ENCODE measurements at places on chromosomes 5 and 9. TPM values are rescaled to one million over a fixed set of nuclear protein-coding genes. Genes with fewer than 3 reads are reported as not detected.
A peak's percentile ranks its signal among the peaks of the same experiment; 100 is the strongest.

DNA sequence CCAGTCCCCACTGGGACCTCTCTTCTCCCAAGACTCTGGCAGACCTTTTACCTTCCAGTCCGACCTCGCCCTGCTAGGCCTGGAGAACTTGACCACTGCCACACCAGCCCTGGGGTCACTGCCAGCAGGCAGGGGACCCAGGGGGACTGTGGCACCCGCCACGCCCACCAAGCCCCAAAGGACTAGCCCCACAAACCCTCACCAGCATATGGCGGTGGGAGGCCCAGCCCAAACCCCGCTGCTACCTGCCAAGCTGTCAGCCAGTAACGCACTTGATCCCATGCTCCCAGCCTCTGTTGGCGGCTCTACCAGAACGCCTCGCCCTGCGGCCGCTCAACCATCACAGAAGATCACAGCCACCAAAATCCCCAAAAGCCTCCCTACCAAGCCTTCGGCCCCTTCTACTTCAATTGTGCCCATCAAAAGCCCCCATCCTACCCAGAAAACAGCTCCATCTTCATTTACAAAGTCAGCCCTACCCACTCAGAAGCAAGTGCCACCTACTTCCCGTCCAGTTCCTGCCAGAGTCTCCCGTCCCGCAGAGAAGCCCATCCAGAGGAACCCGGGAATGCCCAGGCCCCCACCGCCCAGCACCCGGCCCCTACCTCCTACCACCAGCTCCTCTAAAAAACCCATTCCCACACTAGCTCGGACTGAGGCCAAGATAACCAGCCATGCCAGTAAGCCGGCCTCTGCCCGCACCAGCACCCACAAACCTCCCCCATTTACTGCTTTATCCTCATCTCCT is 13.1 kb downstream of the COL27A1 start:
- H3K36me3 ChIP-seq = peaks cover 8% of the 10 kb centered on the region
- H3K4me1 ChIP-seq = peaks cover 53% of the 10 kb centered on the region

The SPINK7 gene
- not detected for total RNA-seq

DNA sequence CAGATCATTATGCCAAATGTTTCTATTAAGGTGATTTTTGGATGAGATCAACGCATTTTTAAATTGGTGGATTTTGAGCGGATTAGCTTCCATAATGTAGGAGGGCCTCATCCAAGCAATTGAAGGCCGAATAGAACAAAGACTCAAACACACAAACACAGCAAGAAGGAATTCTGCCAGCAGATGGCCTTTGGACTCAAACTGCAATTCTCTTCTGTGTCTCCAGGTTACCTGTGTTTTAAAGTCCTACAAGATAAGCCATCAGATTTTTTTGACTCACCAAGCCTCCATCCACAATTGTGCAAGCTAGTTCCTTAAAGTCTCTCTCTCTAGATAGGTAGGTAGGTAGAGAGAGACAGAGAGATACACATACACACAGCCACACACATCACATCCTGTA is 25.5 kb downstream of the CDH6 start:
- H3K27me3 ChIP-seq = peaks cover 6% of the 10 kb centered on the region
- no peaks in the 10 kb centered on the region for H3K4me1 ChIP-seq
- H3K36me3 ChIP-seq = no peaks in the 10 kb centered on the region
- H3K4me3 ChIP-seq = no peak overlapping the region

DNA sequence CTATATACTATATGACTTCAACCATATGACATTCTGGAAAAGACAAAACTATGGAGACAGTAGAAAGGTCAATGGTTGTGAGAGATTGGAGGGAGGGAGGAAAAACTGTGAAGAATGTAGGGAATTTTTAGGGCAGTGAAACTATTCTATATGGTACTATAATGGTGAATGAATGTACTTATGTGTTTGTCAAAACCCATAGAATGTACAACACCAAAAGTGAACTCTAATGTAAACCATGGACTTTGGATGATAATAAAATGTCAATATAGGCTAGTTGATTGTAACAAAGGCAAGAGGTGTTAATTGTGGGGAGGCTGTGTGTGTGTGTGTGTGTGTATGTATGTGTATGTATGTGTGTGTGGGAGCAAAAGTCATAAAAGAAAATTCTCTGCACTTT is 10.8 kb upstream of the STOM start:
- H3K27ac ChIP-seq = no peak overlapping the region
- peaks cover 8% of the 10 kb centered on the region for H3K36me3 ChIP-seq
- H3K4me3 ChIP-seq = no peak overlapping the region
- peaks cover 6% of the 10 kb centered on the region for H3K4me1 ChIP-seq
- no peaks in the 10 kb centered on the region for H3K27me3 ChIP-seq

DNA sequence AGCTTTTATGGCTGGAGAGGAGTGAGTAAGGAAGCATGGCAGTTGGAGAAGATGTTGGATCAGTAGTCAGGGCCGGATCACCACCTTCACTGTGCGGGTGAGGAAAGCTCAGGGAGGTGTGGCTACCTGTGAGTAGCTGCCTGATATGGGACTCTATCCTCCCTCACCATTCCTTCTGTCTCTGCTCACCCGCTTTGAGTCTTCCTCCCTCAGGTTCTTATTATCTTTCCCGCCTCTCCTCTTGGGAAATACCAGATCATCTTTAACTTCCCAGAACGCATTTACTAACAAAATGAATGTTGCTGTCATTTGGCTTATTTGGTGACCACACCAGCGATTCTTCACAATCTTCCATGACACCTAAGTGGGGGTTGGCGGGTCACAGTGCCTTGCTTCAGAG is 140.7 kb upstream of the GPR151 start:
- DNase-seq = no peak
- H3K27ac ChIP-seq = no peak overlapping the region
- no peaks in the 10 kb centered on the region for H3K4me1 ChIP-seq
- H3K27me3 ChIP-seq = peaks cover 5% of the 10 kb centered on the region

DNA sequence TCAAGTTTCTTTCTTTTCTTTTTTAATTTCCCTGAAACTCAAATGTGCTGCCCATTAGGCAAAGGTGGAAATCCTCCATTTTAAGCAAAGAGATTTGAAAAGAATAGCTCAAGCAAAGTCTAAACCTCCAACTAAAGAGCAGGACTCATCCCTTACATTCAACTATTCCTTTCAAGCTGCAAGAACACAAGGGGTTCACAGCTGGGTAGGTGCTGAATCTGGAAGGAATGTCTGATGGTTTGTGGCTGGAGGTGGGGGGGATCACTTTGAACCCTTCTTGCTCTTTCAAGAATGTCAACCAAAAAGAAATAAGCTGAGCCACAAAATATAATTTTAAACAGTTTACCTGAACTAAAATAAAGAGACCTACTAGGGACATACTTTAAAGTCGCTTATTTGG is 375.7 kb upstream of the CDH10 start:
- H3K4me1 ChIP-seq = no peaks in the 10 kb centered on the region
- no peaks in the 10 kb centered on the region for H3K36me3 ChIP-seq
- no peak overlapping the region for H3K27ac ChIP-seq
- H3K27me3 ChIP-seq = no peaks in the 10 kb centered on the region

- H3K4me3 ChIP-seq = no peak overlapping the region
- no peak overlapping the region for H3K27ac ChIP-seq
Measured at GRCh38 chr9:89592963-89593726, 11.7 kb upstream of the GADD45G start.

GRCh38 chr5:175201393-175201792 is 242.6 kb downstream of the DRD1 start:
- H3K4me3 ChIP-seq = no peak overlapping the region
- H3K27me3 ChIP-seq = no peaks in the 10 kb centered on the region
- DNase-seq = no peak
- no peak overlapping the region for H3K27ac ChIP-seq
- 0 out of 2 replicates have a peak, but pooled peaks cover 5% of the 10 kb centered on the region for H3K36me3 ChIP-seq

The GPR150 gene
- 0.11 TPM for total RNA-seq

The MUSK gene
- total RNA-seq = not detected

DNA sequence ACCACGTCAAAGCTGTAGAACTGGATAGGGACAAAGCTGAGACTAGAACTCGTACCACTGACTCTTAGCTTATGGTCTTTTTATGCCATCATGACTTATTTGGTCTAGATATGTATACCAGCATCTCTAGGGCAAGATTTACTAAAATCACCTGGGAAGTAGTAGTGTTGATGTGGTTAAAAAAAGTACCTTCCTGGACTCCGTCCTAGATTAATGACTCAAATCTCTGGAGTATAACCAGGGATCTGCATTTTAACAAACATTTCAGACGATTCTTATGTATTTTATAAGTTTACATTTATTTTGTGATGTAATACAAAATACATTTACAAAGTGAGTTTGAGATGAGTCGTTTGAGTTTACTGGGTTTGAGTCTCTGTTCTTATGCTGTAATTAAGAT is 68.7 kb downstream of the ARHGAP26 start:
- H3K27me3 ChIP-seq = peaks cover 24% of the 10 kb centered on the region
- H3K4me3 ChIP-seq = no peak overlapping the region
- no peaks in the 10 kb centered on the region for H3K4me1 ChIP-seq
- no peak for DNase-seq
- H3K27ac ChIP-seq = no peak overlapping the region
- H3K36me3 ChIP-seq = no peaks in the 10 kb centered on the region

DNA sequence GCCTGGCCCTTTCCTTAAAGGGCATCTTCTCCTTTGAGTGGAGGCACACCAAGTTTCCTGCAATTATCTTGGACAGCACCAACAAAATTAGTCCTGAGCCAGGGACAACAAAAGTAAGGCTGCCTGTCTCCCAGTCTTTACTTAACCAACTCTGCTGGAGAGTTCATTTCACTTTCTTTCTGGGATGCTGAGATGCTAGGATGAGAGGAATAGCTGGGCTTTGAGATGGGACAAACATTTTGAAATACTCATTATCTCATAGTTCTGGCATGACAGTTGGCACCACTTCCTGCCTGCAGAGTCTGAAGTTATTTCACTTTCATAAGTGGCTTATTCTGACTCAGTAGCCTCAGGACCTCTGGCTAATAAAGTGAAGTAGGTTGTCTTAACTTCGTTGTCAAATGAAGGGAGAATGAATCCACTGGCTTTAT is 157.0 kb downstream of the C9orf152 start:
- H3K27ac ChIP-seq = peak overlapping the region; percentile 92
- peaks cover 61% of the 10 kb centered on the region for H3K4me1 ChIP-seq
- H3K27me3 ChIP-seq = peaks cover 8% of the 10 kb centered on the region
- H3K4me3 ChIP-seq = peak overlapping the region; percentile 98
- DNase-seq = peak; percentile 97
- H3K36me3 ChIP-seq = peaks cover 45% of the 10 kb centered on the region

DNA sequence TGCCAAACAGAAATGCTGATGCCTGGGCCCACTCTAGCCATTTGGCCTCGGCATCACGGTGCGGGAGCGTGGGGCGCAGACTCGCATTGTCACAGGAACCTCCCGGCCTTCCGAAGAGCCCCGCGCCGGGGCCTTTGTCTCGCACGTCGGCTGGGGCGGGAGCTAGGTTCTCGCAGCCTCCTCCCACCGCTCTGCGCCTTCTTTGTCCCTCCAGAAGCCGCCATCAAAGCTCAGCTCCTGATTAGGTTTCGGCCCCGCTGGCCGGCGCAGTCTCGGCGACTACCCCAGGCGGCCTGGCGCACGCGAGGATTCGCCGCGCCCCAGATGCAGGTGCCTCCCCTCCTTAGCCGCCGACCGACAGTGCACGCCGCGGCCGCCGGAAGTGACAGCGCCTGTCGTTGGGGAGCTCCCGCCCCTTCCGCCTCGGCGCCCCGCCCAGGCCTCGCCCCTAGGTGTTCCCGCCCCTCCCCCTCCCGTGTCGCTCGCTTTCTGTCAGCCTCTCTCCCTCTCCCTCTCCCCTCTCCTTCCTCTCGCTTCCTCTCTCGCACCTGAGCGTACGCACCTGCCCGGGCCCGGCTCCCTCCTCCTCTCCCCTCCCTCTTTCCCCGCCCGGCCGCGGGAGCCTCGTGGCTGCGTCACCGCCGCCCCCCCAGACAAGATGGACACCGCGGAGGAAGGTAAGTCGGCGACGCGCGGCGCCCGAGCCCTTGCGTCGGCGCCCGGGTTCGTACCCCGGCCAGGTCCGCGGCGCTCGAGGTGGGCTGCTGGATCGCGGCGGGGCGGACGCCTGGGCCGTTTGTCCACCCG is at the start of gene MARCHF6:
MARCHF6 (plus strand) TSS at position 455 of the 807 bp plus-strand sequence; CDS start at position 659, 204 bp downstream.
- peaks cover 51% of the 10 kb centered on the region for H3K4me1 ChIP-seq
- DNase-seq = peak; percentile 88
- H3K27ac ChIP-seq = peak within 1 kb of the TSS; percentile 98
- H3K4me3 ChIP-seq = peak within 1 kb of the TSS; percentile 98
- peaks cover 19% of the 10 kb centered on the region for H3K36me3 ChIP-seq

DNA sequence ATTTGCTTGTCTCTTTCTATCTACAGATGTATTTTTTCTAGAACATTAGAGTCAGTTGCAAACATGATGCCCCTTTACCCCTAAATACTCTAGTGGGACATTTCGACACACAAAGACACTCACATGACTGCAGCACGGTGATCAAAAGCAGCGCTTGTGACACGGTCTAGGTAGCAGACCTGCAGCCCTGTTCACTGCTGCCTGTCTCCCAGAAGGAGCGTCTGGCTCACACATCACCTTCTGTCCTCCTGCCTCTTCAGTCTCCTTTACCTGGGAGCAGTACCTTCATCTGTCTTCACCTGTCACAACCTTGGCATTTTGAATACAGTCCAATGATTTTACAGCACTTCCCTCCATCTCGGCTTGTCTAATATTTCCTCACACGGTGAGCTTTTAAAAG is 51.9 kb upstream of the SH3PXD2B start:
- H3K4me3 ChIP-seq = no peak overlapping the region
- peaks cover 55% of the 10 kb centered on the region for H3K27me3 ChIP-seq
- H3K27ac ChIP-seq = no peak overlapping the region
- no peaks in the 10 kb centered on the region for H3K4me1 ChIP-seq
- DNase-seq = no peak

The CSF2 gene
- not detected for total RNA-seq

DNA sequence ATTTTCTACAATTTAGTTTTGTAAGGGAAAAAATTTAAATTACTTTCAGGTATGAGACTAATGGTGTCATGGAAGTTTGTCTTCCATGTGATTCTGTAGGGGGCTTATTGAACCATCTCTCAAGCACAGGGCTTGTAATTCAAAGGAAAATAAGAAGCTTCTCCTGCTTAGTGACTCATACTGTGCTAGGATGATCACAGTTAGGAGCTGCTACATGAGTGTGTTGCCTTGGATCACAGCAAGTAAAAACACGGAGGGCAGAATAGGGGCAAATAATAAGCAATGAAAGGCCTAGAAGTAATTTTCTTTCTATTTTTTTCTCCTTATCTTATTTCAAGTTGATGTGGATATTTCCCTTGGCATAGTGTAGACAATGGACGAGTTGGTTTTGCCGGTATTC is 28.9 kb downstream of the TMEM167A start:
- no peaks in the 10 kb centered on the region for H3K27me3 ChIP-seq
- peaks cover 25% of the 10 kb centered on the region for H3K36me3 ChIP-seq
- H3K4me3 ChIP-seq = no peak overlapping the region
- H3K4me1 ChIP-seq = no peaks in the 10 kb centered on the region

The OR1Q1 gene
- not detected for total RNA-seq

- no peak overlapping the region for H3K4me3 ChIP-seq
- H3K27ac ChIP-seq = no peak overlapping the region
- H3K4me1 ChIP-seq = no peaks in the 10 kb centered on the region
- no peak for DNase-seq
- H3K27me3 ChIP-seq = peaks cover 14% of the 10 kb centered on the region
- no peaks in the 10 kb centered on the region for H3K36me3 ChIP-seq
Measured at GRCh38 chr5:170252720-170253350, 20.1 kb downstream of the C5orf58 start.

The TEX10 gene
- total RNA-seq = 23.5 TPM

The FOXE1 gene
- total RNA-seq = 163 TPM

Data from HFFc6 (cell line).